ENCODE measurements at places on chromosomes 6 and 20.

DNA sequence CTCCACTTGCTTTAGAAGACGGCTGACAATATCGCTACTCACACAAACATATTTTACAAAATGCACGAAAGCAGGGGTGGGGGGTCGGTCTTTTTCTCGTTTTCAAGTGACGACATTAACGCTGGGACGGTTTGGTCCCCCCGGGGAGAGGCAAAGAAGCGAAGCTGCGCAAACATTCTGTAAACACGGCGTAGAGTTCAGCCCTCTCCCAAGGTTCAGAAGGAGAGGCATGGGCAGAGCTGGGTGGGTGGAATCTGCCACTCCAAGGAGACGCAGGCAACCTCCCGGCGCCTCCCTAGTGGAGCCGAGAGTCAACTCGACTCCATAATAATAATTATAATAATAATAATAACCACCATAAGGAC is 2.4 kb downstream of the NKX2-2 start:
- peak; percentile 56 for DNase-seq

- no peak for DNase-seq
Observed at GRCh38 chr6:89120371-89120770, 2.5 kb upstream of the SRSF12 start.

DNA sequence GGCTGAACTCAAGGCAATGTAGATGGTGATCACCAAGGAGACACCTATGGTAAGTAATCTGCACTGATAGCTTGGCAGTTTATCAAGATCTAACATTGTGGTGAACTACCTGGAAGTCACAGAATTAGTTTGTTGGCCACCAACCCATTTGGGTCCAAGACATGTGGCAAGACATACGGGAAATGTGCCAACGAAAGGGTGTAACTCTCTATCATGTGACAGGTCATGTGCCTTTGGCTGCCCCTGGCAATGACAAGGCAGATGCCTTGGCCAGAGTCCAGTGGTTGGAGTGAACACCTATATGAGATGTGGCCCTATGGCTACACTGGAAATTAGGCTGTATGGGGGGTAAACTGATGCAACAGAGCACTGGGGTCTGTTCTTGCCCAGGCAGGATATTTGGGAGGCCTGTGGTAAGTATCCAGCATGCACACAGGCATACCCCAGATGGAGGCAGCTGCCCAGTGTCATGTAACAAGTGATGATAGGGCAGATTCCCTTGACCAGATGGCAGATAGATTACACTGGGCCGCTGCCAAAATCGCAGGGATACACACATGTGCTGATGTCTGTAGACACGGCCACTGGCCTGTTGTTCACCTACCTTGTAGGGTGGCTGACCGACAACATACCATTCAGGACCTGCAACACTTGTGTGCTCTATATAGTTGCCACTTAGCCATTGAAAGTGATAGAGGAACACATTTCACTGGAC is 35.5 kb upstream of the HSF2 start:
- DNase-seq: no peak

GRCh38 chr6:81988871-81989270 is 236.4 kb upstream of the TENT5A start:
- DNase-seq: no peak

DNA sequence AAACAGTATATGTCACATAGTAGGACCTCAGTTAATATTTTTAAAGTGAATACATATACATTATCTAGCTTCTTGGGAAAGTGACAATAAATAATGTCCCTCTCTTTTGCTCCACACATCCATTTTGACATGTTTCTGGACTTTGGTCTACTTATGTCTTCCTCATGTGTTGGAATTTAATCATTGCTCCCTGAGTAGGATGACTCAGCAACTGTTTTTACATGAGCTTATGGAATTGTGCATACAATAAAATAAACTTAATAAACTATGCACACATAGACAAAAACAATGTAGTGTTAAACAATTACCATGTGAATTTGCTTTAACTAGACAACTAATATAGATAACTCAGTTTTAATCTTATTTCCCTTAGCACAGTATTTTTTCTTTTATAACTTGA is 503.8 kb downstream of the TFAP2B start:
- DNase-seq: no peak

GRCh38 chr20:33172781-33173180 is 4.8 kb downstream of the BPIFA2 start:
- no peak for DNase-seq

GRCh38 chr20:62595491-62595890 is 46.8 kb upstream of the SLCO4A1 start:
- peak; percentile 50 for DNase-seq

- no peak for DNase-seq
Observed at GRCh38 chr6:33888664-33889200, 84.9 kb upstream of the MLN start.

All from HuH-7.5 (cell line).